ENCODE measurements at places on chromosomes 16 and 17. TPM values are rescaled to one million over a fixed set of nuclear protein-coding genes. Genes with fewer than 3 reads are reported as not detected.

CCL11 gene
- not detected for polyA plus RNA-seq

GTF3C1 gene
- polyA plus RNA-seq, result 22.1 TPM

ESRP2 gene
- polyA plus RNA-seq, result 0.48 TPM

SLC22A31 gene
- not detected for polyA plus RNA-seq

TBC1D3 gene
- not detected for polyA plus RNA-seq

KIFC3 gene
- polyA plus RNA-seq, result not detected

CCDC144A gene
- not detected for polyA plus RNA-seq

ZP2 gene
- not detected for polyA plus RNA-seq

CXCL16 gene
- polyA plus RNA-seq, result 17.7 TPM

PDIA2 gene
- not detected for polyA plus RNA-seq

PYY gene
- polyA plus RNA-seq, result not detected

CCL4L2 gene
- not detected for polyA plus RNA-seq

PIMREG gene
- not detected for polyA plus RNA-seq

NEUROD2 gene
- not detected for polyA plus RNA-seq
